ENCODE measurements at places on chromosomes 3 and 15.

DNA sequence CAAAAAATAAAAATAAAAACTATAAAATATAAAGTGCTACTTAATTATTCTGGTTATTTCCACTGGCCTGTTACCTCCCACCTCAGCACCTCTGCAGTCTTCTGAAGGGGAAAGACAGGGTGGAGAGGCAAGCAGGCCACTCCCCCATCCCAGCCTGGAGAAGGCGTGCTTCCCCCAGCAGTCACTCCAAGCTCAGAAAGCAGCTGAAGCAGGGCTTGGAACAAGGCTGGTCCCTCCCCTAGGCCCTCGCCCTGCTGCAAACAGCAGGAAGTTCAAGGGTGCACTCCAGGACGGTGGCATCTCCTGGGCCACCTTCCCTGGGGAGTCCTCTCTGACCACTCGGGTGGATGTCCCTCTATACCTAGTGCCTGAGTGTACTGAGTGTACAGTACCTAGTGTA, 21.4 kb downstream of the CACNA2D2 start:
- no peak for DNase-seq

- DNase-seq = no peak
These were observed 59.6 kb downstream of the ITGA11 start for GRCh38 chr15:68372291-68372811.

GRCh38 chr3:194130807-194131589, 5.0 kb upstream of the HES1 start:
- peak; percentile 57 for DNase-seq

DNA sequence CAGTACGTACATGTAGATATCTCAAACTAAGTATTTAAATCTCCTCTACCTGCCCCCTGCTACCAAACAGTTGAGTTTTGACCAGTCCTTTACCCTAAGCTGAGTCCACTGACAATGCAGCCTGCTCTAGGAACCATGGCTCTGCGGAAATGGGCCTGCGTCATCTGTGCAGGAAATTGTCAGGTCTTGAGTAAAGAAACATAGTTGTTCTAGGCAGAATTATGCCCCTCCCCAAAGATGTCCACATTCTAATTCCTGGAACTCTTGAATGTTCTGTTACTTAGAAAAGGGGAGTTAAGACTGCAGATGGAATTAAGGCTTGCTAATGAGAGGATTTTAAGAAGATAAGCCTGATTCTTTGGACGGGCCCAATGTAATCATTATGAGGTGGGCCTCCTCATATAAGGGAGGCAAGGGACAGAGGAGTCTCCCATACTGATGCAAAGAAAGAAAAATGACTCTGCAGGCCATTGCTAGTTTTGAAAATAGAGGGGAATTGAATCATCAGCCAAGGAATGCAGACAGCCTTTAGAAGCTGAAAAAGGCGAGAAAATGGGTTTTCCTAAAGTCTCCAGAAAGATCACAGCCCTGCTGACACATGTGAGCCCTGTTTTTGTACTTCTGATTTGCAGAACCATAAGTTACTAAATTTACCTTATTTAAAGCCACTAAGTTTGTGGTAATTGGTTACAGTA, 5.5 kb upstream of the VGLL3 start:
- DNase-seq = no peak

DNA sequence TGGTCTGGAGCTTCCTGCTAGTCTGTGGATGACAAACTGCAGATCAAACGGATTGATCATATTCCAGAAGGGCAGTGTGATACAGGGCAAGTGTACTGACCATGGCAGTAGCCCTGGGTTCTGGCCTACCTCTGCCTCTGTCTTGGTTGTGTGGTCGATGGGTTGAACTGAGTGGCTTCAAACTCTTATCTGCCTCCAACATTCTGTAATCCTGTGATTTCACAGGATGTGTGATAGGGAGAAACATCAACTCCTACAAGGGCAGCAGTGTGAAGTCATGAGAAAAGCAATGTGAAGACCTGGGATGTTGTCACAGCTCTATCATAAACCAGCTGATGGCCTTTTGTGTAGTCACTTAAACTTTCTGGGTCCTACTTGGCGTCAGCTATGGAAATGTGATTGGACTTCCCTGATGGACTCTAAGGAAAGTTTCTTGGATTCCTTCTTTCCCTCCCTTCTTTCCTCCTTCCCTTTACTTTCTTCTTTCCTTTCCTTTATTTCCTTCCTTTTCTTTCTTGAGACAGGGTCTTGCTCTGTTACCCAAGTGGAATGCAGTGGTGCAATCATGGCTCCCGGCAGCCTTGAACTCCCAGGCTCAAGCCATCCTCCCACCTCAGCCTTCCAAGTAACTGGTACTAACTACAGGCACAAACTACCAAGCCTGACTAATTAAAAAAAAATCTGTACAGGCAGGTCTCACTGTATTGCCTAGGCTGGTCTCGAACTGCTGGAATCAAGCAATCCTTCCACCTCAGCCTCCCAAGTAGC, 114.8 kb downstream of the BBX start:
- no peak for DNase-seq

- DNase-seq = no peak
These were observed 85.1 kb upstream of the NANOGP8 start for GRCh38 chr15:35170207-35170606.

DNA sequence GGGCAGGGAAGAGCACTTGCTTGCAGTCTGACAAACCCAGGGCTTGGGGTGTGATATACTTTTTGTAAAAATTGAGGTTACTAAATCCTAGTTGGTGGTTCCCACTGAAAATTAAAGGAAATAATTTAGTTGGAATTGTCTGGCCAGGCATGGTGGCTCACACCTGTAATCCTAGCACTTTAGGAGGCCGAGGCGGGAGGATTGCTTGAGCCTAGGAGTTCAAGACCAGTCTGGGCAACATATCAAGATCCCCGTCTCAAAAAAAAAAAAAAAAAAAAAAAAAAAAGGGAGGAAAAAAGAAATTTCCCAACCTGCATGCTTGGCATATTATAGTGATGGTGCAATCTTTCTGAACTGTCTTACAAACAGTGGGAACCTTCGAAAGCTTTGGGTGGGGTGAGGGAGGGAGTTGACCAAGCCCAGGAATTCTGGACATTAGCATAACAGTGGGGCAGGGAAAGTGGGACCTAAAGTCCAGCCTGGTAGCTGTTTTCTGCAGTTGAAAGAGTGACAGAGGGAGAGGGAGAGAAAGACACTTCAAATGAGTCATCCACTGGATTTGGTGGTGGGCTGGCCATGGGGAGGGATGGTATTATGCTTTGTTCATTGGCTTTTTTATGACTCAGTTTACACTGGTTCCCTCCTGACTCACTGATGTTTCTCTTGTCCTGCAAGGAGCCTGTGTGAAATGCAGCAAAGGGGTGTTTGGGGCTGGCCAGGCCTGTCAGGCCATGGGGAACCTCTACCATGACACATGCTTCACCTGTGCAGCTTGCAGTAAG, 41.1 kb downstream of the LIMD1 start:
- no peak for DNase-seq

DNA sequence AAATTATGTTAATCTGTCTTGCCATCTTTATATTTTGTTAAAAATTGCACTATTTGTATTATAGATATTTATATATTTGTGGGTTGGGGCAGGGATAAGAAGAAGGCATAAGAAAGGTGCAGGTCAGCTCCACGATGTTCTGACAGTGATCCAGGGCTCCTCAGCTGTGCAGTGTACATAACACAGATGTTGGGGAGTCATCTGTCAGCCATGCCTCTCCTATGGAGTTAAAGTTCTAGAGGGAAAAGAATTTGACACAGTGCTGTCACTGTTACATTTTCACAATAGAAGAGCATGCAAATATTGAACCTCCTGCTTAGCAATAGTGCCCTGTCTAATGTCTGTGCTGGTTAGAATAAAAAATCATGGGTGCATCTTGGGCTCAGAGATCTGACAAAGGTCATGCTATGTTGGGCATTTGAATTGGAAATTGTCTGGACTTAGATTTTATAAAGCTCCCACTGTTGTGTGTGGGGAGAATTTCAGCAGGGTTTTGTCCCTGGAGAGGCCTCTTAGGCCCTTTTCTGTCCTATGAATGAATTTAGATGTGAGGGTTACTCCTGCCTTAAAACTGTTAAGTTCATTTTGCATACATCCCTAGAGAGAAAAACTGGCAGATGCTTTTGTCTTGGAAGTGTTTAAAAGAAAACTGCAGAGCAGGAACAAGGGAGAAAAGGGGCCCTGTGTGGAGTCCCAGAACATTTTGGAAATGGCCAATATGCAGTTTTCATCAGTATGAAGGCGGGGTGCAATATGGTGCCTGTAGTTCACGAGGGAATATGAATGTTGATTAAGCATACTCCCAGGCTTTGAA, 20.4 kb downstream of the CDIN1 start:
- no peak for DNase-seq

GRCh38 chr3:149101641-149102040, 15.3 kb upstream of the HLTF start:
- no peak for DNase-seq

DNA sequence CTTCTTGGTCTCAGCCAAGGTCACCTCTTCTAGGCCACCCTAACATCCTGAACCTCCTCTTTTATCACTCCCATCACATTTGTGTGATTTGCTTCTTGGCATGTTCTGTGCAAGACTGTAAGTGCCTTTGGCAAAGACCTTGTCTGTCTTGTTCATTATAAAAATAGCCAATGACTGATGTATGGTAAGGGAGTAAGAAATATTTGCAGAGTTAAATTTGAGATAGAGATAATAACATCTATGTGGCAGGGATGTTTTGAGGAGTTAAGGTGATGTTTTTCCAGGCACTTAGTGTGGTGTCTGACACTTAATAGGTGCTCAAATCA, 202.3 kb downstream of the CADPS start:
- no peak for DNase-seq

- no peak for DNase-seq
These were observed 238.7 kb downstream of the SV2B start for GRCh38 chr15:91338766-91339165.

- no peak for DNase-seq
These were observed 8.7 kb downstream of the STX19 start for GRCh38 chr3:94019659-94020058.

DNA sequence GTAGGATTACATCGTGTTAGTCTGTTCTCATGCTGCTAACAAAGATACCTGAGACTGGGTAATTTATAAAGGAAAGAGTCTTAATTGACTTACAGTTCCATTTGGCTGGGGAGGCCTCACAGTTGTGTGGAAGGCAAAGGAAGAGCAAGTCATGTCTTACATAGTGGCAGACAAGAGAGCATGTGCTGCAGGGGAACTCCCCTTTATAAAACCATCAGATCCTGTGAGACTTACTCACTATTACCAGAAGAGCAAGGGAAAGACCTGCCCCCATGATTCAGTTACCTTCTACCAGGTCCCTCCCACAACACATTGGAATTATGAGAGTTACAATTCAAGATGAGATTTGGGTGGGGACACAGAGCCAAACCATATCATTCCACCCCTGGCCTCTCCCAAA, 3.4 kb downstream of the SLC25A26 start:
- no peak for DNase-seq

GRCh38 chr3:35727179-35727578, 87.9 kb downstream of the ARPP21 start:
- no peak for DNase-seq

GRCh38 chr3:186060222-186060621, 48.7 kb downstream of the ETV5 start:
- DNase-seq = peak; percentile 20

- DNase-seq = no peak
These were observed 20.1 kb downstream of the GOLGA6A start for GRCh38 chr15:74062236-74062635.

GRCh38 chr3:48086705-48087104, 70.5 kb upstream of the MAP4 start:
- no peak for DNase-seq

DNA sequence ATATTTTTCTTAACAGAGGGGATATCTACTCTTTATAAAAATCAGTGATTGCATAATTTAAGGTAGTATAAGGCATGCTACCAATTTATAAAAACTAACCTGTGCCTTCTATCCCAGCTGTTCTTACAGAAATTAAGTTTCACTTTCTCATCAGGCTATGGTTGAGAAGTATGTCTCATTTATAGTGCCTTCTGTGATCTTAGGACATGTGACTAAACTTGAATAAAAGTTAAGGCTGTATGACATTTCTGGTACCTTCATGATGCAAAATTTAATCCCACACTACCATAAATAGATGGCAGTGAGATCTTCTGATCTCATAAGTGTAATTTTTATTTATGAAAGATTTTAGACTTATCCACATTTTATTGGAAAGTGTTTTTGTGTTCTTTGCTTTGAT, 12.6 kb downstream of the TIPARP start:
- no peak for DNase-seq

DNA sequence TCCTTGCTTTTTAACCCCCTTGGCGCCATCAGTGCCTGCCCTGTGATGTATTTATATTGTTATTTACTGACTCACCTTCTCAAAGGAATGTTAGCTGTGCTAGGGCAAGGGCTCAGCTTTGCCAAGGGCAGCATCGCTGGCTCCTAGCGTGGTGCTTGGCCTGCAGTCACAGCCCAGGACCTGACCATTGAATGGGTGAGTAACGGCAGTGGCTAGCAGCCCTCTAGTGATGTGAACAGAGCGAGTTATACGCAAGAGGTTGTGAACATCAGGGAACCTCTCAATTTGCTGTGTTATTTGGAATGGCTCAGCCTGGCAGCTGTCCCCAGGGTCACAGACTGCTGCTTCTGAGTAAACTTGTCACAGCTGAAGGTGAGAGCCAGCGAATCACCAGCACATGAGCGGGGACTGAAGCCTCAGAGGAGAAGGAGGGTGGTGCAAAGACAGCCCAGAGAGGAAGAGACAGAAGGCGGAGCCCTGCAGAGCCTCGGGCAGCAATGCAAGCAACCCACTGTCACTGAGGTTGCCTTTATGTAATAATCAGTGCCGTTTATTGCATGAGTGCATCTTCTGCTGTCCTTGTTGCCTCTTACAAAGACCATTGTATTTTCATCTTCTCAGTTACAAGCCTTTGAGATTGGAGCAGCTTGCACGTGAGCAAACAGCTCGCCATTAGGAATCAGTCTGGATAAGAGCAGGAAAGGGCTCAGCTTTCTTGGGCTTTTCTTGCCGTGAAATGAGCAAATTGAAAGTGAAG, 158.3 kb downstream of the SLCO3A1 start:
- DNase-seq = no peak

DNA sequence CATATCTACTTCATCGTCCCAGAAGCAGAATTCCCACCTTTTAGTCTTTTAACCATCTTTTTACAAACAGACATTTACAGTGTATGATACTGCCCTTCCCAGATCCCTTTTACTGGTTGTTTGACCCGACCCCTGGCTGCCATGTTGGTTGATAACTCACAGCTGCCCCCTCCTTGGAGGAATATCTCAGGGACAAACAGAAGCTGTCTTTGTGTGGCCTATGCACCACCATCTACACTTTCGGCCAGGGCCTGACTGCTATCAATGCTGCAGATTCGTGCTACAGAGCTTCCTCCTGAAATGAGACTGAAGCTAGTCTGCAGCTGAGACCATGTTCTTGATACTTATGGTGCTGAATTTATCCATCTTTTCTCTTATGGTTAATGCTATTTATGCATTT, 6.6 kb upstream of the POLQ start:
- DNase-seq = no peak

Measured in GM10248 (cell line).